ENCODE measurements at places on chromosomes 1 and 21. TPM values are rescaled to one million over a fixed set of nuclear protein-coding genes. Genes with fewer than 3 reads are reported as not detected.

GRCh38 chr1:234709473-234710228, 99.7 kb upstream of the IRF2BP2 start:
- DNase-seq: no peak

- no peak for DNase-seq
Measured at GRCh38 chr1:169094897-169095569, 11.5 kb upstream of the ATP1B1 start.

DNA sequence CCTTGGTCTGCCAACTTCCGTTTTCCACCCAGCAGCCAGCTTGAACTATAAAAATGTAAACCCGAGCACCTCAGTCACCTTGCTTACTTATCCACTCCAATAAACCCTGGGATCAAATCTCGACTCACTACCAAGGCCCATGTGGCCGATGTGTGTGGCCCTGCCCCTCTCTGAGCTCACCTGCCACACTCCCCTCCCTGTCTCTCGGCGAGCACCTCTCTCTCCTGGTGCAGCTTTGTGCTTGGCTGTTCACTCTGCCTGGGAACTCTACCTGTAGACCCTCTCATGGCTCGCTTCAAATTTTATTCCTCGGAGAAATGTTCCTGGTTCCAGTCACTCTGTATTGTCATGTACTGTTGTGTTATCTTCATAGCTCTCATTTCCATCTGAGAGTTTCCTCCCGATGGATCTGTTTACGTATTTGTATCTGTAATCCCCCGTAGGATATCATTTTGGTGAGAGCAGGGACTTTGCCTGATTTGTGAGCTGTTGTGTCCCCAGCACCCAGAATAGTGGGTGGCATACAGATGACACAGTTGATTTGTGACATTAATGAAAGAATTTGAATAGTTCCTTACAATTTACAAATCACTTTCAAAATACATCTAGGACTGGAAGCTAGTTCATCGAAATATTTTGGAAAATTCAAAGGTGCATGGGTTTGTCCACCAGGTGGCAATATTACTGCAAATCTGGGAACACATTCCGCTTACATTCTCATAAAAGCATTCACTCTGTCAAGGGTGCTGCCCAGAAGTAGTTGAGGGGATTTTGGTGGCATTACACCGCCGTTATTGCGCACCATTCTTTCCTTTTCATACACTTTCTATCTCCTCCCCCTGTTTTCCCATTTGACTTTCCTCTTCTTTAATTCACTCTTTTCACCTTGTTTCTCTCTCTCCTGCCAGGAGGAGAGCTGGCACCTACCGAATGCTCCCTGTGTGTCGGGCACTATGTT, 95.3 kb downstream of the ABCA4 start:
- DNase-seq: no peak

GRCh38 chr1:243582326-243582725, 267.7 kb downstream of the AKT3 start:
- no peak for DNase-seq

DNA sequence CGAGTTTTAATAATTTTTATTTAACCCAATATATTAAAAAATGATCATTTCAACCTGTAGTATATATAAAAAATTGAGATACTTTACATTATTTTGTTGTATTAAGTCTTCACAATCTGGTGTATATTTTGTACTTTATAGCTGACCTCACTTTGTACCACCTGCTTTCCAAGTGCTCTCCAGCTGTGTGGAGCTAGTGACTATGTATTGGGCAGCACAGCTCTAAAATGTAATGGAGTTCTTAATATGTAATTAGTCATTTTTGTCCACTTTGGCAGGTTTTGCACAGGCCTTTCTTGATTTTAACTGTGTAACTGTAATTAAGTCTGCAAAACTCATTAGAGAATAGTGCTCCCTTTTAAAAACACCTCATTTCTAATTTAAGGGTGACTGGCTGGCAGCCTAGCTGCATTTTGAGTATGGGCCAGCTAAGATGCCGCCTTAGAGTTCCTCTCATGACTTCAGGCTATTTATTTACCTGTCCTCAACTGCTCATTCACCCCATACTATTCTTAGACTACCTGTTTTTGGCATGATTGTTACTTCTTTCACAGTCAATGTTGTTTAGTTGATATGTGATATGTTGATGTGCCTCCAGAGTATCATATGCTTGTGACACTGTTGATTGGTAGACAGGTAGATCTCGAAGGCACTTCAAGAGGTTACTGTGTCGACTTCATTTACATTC, 43.2 kb downstream of the ZYG11B start:
- no peak for DNase-seq

GRCh38 chr1:162373541-162374260, 3.0 kb downstream of the SPATA46 start:
- no peak for DNase-seq

DNA sequence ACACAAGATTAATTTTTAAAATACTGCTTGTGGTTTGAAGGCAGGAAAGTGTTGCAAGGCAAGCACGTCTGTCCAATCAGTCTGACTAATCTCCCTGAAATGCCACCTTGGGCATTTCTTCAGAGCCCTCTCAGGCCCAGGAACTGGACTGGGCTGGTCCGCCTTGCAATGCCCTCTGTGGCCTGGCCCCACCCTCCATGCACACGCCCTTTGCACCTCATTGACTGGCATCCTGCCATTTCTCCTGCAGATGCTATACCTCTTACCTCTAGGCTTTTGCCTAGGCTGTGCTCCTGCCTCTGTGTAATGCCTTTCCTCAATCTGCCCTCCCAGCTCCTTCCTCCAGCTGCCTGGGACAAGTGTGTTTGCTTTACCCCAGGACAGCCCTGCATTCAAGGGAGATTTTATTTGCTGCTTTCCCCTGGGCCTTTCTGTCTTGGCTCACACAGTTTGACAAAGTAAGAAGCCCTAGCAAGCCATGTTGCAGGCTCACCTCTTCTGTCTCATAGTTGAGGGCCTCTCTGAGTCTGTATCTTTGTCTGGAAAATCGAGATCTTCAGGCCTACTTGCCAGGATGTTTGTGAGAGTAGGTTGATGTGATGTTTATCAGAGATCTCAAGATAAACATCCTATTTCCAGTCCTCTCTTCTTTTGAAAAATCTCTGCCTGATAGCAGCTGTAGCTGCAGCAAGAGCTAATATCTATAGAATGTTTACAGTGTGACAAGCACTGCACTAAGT, 149.2 kb upstream of the JUN start:
- DNase-seq: no peak

GRCh38 chr21:46545363-46545762, 59.5 kb downstream of the S100B start:
- no peak for DNase-seq

DNA sequence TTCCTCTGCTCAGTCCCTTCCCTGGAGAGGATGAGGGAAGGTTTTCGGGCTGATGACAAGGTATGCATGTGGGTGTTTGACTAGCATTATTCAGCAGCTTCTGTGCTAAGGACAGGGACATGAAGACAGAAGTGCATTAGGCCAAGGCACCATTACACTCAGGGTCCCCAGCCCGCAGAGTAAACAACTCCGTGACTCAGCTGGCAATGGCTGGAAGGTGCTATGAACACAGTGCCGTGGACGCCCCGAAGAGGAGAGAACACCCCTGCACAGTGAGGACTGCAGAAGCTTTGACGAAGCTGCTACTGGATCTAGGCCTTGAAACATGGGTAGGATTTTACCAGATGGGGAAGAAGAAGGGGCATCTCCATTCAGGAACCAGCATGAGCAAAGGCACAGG, 13.7 kb upstream of the EPS8L3 start:
- no peak for DNase-seq

DNA sequence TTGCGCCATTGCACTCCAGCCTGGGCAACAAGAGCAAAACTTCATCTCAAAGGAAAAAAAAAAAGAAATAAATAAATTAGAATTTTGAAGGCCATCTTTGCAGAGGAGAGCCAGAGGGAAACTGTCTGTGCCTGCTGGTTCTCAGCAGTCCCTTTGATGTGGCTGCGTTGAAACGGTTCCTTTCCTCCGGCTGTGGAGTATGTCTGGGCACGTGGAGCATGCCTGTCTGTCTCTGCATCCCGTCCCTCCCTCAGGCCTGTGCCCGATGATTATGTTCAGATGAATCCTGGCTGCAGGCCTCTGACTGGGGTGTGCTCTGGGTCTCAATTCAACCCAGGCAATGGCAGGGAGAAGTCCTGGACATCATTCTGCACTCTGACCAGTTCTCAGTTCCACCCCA, 33.4 kb downstream of the KIAA1614 start:
- no peak for DNase-seq

Gene ADAMTSL4
- 2.6 TPM for total RNA-seq

Gene NOS1AP
- total RNA-seq: 0.26 TPM

Gene PLA2G2C
- total RNA-seq: 3.1 TPM

Gene KCNH1
- not detected for total RNA-seq

Gene GJA9
- not detected for total RNA-seq

Gene NFASC
- 0.38 TPM for total RNA-seq

All from activated T-cell treated with anti-CD3 and anti-CD28 coated beads, Interleukin-2, amount 50 U/mL, for 72 hours (primary cell).